Activated CD8-positive, alpha-beta memory T cell treated with anti-CD3 and anti-CD28 coated beads for 48 hours (primary cell): ENCODE measurements at places on chromosomes 7 and 10.

GRCh38 chr7:11557627-11558026 lies 274.4 kb downstream of the THSD7A start:
- no peak for DNase-seq

DNA sequence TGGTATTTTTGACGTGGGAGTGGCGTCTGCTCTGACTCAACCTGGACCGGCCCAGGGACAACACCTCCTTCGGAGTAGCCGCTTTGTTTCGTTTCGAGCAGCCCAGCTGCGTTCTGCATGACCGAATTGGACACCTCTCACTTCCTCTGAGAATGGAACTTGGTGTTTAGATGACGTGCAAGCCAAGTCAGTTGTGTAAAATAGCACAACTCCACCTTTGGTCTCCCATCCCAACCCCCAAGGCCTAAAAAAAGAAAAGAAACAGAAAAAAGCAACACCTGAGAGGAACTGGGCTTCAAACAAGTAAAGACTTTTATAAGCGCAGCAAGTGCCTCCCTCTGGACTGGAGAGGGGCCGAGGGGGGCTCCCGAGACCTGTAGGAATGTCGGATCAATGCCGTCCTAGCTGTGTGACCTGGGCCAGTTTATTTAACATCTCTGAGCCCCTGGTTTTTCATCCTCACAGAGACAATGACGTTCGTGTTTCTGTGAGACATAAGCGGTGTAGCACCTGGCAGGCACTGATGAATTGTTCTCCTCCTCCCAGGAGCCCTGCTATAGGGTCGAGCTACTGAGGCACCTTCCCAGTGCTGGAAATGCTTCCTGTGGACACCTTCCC lies 52.0 kb upstream of the SMNDC1 start:
- DNase-seq: no peak

DNA sequence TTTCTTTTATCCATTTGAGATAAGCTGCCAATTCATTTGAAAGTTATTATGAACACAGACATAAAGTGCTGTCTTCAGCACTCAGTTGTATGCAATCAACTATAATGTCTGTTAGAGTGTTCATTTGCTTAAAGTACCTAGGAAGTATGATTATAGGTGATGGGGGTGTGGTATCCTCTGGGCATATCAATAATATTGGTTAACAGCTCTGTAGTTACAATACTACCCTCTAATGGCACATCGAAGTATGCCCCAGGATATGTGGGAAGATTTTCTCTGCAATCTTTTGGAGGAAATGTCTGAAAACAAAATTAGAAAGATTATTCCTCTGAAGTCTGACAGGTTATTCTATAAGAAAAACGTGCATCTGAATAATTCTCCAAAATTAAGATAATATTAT lies 429.7 kb downstream of the ARL4A start:
- DNase-seq: no peak

DNA sequence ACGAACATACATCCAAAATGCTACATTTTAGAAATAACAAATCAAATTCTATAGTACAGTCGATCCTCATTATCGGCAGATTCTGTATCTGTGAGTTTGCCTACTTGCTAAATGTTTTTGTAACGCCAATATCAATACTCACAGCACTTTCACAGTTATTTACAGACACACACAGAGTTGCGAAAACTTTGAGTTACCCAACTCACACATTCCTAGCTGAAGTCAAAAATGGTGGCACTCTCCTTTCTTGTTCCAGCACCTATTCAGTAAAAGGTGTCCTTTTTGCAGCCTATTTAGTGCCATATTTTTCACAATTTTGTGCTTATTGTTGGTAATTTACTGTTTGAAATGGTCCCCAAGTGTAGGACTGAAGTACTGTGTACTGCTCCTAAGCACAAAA lies 161.7 kb downstream of the AKR1D1 start:
- no peak for DNase-seq

- DNase-seq: no peak
These were observed 35.8 kb downstream of the ADAM12 start for GRCh38 chr10:126352453-126352852.

DNA sequence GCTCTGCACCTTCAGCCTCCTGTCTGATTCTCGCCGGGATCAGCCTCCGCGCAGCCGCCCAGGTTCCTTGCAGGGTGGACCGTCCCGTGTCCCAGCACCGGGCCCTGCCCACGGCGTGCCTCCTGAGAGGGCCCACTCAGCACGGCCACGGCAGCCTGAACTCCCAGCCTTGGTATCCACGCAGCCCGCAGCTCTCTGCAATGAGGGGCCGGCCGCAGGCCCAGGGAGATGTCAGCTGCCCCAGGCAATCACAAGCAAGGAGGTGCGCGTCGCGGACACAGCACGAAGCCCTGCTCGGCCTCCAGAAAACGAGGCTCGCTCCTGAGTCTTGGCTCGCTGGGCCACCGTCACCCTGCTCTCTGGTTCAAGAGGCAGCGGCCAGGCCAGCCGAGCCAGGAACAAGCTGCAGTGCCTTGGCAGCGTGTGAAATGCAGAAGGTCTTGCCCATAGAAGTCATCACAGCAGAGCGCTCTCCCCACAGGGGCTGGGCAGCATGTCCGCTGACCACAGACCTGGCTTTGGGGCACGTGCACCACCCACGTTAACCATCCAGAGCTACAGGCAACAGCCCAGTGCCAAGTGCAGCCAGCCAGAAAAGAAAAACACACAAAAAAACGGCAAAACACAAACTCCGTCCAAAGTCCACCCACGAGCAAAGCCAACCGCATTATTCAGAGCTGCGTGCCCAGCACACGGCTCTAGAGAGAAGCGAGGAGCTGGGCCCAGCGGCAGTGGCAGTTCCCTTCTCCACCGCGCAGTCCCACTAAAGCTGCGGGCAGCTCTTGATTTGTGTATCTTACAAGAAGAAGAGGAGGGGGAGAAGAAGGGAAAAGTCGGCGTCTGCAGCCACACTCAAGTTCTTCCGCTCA lies 13.9 kb downstream of the GPER1 start:
- no peak for DNase-seq

DNA sequence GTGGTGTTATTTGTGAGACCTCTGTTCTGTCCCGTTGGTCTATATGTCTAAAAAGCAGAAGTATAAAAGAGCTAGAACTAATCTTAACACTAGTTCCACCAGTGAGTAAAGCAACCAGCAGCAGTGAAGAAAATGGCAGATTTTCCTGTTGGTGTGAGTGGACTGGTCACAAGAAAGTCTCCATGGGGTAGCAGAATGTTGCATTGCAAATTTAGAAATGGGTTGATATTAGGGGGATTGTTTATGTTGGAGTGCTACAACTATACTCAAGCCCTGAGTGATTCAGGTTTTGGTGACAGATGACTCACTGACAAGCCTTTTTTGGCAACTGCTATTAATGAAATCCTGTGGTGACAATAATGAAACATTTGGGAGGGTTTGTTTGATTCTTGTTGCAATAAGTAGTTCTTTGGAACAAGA lies 5.6 kb downstream of the AVL9 start:
- DNase-seq: no peak

DNA sequence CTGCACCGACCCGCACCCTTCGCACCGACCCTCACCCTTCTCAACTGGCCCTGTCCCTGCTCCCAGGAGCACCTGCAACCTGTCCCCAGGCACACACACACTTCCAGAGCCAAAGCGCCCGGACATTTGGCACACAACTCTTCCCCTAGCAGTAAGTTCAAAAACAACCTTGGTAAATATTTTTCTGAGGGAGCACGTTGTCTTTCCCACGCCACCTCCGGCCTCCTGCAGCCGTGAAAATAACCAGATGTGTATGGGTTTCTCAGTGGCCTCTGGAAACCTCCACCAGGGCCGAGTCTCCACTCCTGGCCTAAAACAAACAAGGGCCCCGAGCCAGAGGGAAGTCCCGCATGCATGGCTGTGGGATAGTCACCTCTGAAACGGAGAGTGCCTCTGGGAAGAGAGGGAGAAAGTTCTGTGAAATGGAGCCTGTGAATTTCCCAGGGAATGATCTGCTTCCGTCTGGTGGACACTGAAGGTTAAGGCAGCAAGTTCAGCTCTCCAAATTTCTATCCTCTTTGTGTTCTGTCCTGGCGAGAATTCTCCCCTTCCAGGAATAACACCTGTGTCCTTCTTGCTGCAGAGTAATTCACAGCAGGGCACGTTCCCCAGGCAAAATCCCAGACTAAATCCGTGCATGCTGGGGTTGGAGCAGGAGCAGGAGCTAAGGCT lies 15.8 kb downstream of the PODXL start:
- no peak for DNase-seq

GRCh38 chr7:74475243-74475986 lies 21.7 kb downstream of the GTF2IRD1 start:
- no peak for DNase-seq

GRCh38 chr10:37701781-37702493 lies 155.5 kb downstream of the ZNF248 start:
- DNase-seq: no peak

- no peak for DNase-seq
These were observed 88.6 kb downstream of the RNLS start for GRCh38 chr10:88494537-88494936.

DNA sequence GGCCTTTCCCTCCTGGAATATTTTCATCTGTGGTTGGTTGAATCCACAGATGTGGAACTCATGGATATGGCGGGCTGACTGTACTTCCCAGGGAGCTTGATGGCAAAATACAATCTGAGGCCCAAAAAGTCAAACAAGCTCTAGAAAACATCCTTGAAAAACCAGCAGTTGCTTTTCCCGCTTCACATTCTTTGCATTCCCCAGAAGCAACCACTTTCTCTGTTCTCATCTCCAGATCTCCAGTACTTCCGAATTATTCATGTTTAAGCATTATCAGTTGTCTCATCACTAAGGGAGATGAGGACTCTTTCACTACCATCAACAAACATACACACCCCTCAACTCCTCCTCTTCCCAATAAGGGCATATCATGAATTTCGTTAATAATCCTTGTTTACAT lies 55.3 kb downstream of the KIF5B start:
- DNase-seq: no peak

DNA sequence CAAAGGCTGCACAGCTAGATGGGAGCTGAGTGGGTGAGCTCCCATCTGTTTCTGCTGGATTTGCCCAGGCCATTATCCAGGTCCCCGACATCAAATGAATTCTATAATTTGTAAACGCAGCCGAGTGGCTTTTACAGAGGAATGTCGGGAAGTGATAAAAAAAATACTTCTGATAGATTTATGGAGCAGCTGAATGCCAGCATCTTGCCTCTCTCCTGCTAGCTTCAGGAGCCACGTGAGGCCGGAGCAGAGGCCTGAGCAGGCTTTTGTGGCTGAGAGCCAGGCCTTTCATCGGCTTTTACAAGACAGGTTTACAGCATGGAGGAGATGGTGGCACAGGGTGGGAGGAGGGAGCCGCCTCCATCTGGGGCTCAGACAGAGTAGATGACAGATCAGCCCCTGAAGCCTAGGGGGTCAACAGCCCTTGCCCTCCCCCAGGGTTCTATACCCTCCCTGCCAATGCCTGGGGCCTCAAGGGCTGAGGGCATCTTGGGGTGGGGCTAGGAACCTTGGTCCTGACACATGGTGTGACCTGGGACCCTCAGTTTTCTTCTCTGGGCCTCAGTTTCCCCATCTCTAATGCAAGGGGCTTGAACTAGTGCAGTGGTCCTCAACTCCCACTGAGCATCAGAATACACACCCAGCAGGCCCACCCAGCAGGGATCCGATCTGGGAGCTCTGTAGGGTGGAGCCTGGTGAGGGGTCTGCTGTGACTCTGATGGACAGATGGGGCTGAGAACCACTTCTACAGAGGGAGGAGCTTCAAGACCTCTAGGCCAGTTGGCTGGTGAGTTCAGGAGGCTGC lies 44.2 kb upstream of the PCBD1 start:
- DNase-seq: no peak

DNA sequence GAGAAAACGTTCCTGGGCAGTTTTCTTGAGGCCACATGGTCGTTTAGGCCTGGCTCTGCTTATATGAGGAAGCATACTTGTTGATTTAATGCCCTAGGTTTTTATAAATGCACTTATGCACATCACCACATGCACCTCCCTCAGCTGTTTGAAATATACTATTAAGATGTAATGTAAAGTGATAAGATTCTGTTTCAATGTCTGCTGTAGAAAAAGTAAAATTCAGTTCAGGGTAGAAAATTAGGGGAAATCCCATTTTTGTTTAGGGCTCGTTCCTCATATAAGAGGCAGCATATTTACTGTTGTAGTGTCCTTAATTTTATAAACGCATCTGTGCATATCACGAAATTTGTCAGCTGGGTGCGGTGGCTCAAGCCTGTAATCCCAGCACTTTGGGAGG lies 7.8 kb upstream of the CAMK1D start:
- no peak for DNase-seq

DNA sequence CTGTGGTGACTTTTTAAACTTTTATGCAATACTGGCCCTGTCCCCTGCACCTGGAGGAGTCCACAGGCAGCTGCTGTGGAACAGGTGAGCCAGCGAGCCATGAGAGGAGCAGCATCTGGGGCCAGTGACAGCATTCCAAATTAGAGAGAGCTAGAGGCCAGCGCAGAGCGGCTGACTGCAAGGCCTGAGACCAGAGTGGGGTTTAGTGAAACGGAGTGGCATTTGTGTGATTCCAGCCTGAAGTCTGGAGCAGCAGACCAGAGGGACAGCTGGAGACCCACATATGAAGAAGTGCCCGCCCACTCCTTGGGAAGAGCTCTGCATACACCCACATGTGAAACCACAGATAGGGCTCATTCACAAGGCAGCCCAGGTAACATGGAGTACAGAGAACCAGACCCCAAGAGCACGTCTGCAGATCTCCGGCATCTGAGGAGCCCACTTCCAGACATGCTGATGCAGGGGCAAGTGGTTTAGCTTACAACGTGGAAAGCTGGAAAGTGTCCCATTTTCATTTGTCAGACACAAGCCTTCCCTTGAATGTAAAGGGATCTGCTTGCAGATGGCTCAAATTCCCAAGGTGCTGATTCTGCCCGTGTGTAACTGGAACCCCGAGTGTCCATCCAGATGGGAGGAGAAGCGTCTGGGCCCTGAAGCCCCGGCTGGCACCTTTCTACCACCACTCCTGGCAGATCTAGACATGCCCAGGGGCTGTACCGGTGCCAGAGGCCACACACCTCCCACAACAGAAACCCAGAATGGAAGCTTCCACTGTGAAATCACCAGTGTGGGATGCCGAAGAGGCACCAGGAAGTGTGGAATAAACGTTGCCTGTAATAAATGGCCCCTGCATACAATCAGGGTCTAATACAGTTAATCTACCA lies 256.0 kb upstream of the TCERG1L start:
- no peak for DNase-seq
